DMS79 treated with DMSO at 0.1 percent for 48 hours (cell line): ENCODE measurements at places on chromosomes 5 and 9.

- DNase-seq: no peak
These were observed 36.8 kb downstream of the FGD3 start for GRCh38 chr9:92983984-92984589.

GRCh38 chr9:109653470-109653869 is 126.5 kb upstream of the PALM2AKAP2 start:
- no peak for DNase-seq

- DNase-seq: no peak
These were observed 415.2 kb downstream of the DNAH5 start for GRCh38 chr5:13529300-13529699.

DNA sequence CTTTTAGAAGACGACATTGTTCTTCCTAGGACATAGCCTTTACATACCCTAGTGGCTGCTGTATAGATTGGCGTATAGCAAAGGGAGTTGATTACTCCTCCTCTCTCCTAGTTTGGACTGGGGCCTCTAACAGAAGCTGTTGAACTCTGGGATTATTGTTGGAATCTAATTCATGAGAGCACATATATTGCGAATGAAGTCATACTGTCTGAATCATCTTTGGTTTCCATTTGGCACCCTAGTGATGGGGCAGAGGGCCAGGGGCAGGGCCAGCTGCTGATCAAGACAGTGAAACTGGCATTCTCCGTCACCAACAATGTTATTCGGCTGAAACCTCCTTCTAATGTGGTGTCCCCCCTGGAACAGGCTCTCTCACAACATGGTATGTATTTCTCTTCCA is 40.3 kb downstream of the NUP188 start:
- DNase-seq: no peak

DNA sequence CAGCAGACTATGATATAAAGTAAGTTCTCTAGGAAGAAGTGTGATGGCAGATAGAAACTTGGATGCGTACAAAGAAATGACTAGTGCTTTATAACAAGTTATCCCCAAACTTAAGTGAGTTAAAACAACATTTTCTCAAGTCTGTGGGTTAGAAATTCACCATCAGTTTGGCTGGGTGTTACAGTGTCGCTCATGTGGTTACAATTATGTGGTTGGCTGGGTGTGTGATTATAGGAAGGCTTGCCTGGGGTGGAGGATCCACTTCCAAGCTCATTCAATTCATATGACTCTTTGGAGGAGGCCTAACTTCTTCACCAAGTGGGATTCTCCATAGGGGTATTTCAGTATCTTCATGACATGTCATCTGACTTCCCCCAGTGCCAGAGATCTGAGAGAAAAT is 10.3 kb upstream of the C9orf40 start:
- DNase-seq: no peak
